WTC11 (cell line): ENCODE measurements at places on chromosomes 4 and X.

DNA sequence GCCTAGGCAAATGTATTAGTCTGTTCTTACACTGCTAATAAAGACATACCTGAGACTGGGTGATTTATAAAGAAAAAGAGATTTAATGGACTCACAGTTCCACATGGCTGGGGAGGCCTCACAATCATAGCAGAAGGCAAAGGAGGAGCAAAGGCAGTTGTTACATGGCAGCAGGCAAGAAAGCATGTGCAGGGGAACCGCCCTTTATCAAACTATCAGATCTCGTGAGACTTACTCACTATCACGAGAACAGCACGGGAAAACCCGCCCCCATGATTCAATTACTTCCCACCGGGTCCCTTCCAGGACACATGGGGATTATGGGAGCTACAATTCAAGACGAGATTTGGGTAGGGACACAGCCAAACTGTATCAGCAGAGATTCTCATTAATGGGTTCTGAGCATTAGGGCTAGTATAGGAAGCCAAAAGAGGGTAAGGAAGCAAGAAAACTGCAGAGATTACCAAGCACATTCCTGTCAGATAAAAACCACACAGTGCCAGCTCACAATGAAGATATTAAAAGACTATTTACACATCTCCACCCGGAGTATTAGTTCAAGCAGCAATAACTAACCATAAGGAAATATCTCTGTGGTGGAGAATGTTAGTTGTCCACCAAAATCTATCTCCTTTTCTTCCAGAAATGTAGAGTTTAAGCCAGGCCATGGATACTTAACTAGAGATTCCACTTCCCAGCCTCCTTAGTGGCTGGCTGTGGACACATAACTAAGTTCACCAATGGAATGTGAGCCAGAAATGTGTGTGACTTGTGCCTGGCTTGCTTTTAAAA, 61.2 kb upstream of the HOPX start:
- no peak for DNase-seq

DNA sequence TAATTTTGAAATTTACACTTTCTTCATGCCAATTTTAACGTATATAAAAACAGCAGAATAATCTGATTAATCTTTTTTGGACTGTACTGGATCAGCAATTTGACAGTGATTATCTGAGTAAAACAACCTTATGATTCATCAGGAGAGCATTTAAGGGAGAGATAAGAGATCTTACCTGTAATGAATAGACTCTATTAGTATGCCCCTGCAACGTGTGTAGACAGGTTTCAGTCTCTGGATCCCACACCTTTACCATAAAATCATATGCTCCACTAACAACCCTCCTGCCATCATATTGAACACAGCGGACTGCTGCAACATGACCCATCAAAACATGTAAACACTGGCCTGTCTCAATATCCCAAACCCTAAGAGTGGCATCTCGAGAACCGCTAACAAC, 210.1 kb downstream of the FBXW7 start:
- DNase-seq, result no peak

- no peak for DNase-seq
These were observed 113.0 kb upstream of the PRDX4 start for GRCh38 chrX:23554304-23554703.

- DNase-seq, result no peak
These were observed 1870.5 kb upstream of the TENM3 start for GRCh38 chr4:180372691-180373090.

DNA sequence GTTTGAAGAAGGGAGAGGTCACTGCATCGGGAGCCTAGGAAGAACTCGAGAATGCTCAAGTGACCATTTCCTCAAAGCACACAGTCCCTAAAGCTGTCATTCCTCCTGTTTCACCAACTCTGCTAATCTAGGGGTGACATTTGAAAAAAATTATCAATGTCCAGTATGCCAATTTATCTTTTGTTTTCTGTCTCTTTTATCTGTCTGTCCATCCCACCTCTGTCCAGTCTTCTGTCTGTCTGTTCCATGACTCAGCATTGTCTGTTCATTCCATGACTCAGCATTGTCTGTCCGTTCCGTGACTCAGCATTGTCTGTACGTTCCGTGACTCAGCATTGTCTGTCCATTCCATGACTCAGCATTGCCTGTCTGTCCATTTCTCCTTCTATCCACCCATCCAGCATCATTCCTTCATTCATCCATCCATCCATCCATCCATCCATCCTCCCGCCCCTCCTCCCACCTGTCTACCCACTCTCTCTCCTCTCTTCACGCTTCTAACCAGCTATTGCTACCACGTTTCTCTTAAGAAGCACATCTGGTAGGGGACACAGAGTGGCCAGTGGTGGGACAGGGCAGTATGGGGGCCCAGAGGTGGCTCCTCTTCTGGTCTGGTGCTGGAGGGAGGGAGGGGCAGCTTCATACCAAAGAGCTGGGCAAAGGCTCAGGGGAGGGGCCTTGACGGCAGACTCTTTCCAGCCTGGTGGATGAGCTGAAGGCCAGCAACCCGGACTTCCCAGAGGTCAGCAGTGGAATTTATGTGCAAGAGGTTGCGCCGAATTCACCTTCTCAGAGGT, 34.1 kb downstream of the HTRA3 start:
- DNase-seq, result no peak

DNA sequence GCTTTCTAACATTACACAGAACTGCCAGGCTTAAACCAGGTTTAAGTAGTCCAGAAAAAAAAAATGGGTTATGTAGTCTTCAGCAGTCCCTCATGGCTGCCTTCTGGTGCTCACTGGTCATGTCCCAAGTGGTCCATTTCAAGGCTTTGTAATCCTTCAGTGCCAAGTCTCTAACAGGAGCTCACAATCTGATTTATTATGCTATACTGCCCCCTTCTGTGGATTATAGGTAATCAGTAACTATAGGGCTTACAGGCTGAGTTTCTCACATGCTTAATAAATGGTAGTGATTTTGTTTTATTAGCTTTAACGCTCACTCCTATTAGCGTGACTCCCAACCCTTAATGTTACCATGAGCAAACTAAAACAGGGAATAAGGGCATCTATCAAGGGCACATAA, 92.5 kb upstream of the EDA2R start:
- DNase-seq, result no peak

DNA sequence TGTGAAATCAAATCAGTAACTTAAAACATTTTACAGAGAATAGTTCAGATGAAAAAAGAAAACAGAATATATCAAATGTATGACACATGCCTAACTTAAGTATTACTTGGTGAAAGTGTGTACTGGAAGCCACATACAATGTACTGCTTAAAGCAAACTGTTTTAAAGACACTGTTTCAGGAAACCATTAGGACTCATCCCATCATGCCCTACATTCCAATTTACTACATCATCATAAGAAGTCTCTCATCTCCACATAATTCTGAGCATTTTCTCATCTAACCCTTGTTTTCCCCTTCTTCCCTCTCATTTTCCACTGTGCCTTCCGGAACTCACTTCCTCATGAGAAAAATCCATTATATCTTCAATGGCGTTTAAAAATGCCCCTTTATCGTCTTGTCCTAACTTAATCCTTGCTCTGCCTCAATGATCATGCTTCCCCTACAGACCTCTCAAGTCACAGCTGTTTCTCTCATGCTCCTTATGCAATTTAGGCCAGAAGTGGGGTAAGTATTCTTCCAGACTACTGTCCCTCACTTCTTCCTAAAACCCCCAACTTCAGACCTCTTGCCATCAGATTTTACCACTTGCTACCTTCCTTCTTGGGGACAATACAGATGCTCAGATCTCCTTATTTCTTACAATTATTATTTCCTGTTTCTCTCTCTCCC, 26.8 kb upstream of the FGF5 start:
- no peak for DNase-seq

GRCh38 chr4:14985161-14985560, 17.1 kb upstream of the CPEB2 start:
- no peak for DNase-seq

DNA sequence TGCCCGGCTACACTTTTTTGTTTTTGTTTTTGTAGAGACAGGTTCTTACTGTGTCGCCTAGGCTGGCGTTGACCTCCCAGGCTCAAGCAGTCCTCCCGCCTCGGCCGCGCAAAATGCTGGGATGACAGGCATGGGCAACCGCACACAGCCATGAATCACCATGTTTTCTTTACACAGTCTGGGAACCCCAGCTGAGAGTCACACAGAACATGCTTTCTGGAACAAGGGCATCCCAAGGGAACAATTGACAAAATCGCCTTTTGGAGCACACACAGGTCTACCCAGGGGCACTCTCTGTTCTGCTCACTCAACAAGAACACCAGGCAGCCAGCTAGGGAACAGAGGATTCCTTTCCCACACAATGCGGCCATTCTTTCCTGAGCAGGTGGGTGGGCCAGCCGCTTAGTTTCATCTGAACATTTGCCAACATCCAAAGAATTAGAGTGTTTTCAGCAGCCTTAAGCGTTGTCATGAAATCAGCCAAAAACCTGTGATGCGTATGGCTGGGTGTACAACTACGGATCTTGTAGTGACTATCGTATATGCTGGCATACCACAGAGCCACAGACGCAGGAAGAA, 15.7 kb downstream of the PRKX start:
- DNase-seq, result no peak

DNA sequence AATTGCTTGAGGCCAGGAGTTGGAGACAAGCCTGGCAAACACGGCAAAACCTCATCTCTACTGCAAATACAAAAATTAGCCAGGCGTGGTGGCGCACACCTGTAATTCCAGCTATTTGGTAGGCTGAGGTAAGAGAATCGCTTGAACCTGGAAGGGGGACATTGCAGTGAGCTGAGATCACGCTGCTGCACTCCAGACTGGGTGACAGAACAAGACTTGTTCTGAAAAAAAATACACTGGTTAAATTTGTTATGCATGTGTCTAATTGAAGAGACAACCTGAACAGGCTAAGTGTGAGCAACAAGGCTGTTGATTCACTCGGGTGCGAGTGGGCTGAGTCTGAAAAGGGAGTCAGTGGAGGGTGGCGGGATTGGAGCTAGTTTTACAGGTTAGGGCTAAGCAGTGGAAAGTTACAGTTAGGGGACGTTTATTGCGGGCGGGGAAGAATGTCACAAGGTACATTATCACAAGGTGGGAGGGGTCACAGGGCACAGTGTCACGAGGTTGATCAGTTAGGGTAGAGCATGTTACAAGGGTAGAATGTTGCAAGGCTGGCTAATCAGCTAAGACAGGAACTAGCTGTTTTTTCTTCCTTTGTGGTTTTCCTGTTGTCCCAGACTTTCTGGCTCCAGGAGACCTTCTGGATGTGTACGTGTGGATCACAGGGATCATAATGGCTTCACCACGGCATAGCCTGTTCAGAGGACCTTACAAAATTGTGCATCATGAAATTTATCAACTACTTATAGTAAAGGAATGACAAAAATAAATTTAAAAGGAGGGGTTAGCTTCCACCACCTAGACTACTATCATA, 115.8 kb downstream of the NAA11 start:
- no peak for DNase-seq

DNA sequence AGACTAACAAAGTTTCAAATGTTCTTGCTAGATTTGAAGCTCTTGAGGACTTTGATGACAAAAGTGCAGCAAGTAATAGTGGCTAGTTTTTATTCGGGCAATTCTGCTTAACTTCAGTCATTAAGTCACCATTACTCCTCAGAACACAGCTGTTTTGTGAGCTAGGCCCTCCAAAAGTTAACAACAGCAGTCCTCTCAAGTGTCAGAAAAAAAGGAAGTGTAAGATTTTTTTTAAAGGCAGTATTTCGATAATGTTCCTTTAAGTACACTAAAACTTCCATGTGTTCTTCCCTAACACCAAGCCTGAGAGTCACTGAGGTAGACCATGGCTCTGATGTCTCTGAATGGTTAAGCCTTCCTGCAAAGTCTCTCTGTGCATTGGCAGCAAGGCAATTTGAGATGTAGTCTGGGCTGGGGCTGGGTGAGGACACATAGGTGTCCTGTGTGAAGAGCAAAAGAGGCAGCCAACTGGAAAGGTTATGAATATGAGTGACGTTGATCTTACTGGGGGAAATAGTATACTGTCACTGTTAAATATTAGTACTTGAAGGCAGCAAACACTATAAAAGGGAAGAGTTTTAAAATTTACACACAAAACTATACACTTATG, 174.0 kb upstream of the MAP3K15 start:
- DNase-seq, result no peak

- DNase-seq, result peak; percentile 49
These were observed 1.5 kb downstream of the MAB21L2 start for GRCh38 chr4:150583287-150584110.

- no peak for DNase-seq
These were observed 70.8 kb upstream of the FSTL5 start for GRCh38 chr4:162234595-162234994.

- peak; percentile 14 for DNase-seq
These were observed 277.6 kb downstream of the GASK1B start for GRCh38 chr4:157895205-157895604.

- no peak for DNase-seq
These were observed 1477.8 kb downstream of the C4orf33 start for GRCh38 chr4:130573742-130574141.

- DNase-seq, result no peak
These were observed 30.4 kb downstream of the FNIP2 start for GRCh38 chr4:158799013-158799770.

- no peak for DNase-seq
These were observed 570.3 kb downstream of the ADGRL3 start for GRCh38 chr4:61770456-61770855.

- no peak for DNase-seq
These were observed 181.6 kb downstream of the PCDH7 start for GRCh38 chr4:30901461-30902451.

DNA sequence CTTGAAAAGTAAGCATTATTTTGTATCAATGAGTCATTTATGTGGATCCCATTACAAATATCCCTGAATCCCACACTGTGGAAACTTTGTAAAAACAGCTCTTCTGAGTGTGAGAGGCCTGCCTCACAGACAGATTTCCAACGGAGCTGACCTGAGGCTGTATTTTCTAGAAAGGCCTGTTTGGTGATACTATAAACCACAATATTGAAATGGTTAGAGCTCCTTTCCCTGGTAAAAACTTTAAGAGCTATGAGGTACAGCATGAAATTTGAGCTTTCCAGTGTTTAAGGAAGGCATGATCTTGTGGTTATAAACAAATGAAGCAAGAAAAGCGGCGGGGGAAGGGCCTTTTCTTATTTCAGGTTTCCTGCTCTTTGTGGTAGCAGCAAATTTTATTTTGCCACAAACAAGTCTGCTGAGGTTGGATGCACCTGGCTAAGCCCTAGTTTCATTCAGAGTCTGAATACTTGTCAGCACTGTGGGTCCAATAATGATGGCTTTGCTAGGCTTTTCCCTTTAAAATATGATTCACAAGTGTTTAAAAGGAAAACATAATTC, 86.8 kb upstream of the ETNPPL start:
- no peak for DNase-seq

- no peak for DNase-seq
These were observed 57.8 kb upstream of the HELT start for GRCh38 chr4:184960505-184960971.
